ENCODE measurements at places on chromosomes 2 and 18. TPM values are rescaled to one million over a fixed set of nuclear protein-coding genes. Genes with fewer than 3 reads are reported as not detected.

- DNase-seq, result peak; percentile 50
Observed at GRCh38 chr2:129896226-129897100, 83.0 kb upstream of the RAB6C start.

GRCh38 chr2:67686254-67686653 lies 289.1 kb downstream of the ETAA1 start:
- no peak for DNase-seq

DNA sequence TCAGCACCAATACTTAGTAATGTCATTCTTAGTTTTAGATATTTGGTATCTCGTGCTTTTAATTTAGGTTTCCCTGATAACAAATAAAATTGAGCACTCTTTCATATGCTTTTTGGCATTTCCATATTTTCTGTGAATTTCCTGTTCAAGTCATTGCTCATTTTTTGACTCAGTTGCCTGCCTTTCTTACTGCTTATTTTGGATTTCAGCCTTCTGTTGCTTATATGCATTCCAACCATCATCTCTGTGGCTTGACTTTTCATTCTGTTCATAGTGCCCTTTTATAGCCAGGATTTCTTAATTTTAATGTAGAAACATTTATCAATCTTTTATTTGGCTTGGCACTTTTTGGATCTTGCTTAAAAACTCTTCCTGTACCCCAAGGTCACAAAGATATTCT lies 14.5 kb upstream of the KIF3C start:
- no peak for DNase-seq

DNA sequence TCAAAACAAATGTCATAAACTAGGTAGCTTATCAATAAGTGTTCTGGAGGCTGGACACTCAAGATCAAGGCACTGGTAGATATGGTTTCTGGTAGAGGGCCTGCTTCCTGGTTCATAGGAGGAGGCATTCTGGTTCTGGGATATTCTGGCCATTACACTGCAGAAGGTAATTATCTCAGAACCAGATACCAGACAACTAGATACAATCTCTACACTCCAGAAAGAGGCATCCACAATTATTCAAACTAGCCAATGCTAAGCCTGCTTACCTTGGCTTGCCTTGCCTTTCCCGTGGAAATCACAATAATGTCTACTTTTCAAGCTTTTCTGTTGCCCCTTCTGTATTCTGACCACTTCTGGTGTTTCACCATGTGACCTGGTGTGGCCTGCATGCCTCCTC lies 785.2 kb upstream of the GYPC start:
- no peak for DNase-seq

DNA sequence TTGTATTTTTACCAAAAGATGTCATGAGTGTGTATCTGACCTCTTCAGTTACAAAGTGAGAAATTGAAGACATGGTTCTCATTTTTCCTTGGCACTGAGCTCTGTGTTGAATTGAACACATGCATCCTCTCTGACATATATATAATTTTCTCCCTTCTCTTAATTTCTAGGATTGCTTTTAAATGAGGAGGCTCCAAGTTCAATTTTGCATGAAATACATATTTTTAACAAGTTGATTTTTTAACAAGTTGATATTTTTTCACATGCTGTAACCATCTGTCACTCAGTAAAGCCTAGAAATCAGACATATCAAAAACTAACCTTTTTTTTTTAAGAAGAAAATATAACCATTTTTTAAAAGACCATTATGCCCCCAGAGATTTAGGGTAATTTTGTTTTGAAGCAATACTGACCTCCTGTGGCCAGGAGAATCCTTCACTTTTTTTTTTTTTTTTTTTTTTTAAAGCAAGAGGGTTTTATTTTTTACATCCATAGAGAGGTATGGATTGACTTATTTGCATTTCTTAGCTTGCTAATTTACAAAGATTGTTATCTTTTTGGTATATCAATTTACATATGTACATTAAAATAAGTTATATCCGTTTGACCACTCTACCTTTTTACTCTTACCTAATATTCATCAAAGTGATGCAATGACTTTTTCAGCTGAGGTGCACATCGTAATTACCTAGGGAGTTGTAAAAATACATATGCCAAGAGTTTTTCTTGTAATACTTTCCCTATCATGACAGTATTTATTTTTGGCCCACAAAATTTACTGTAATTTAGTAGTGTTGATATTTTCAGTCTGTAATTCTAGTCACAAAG lies 161.8 kb downstream of the SOCS6 start:
- no peak for DNase-seq

GRCh38 chr18:9987931-9988330 lies 74.1 kb downstream of the VAPA start:
- DNase-seq, result no peak

NGEF gene
- total RNA-seq, result 20.7 TPM

ANKRD39 gene
- total RNA-seq, result 16.6 TPM

GRCh38 chr2:25419678-25420242 lies 78.0 kb upstream of the DNMT3A start:
- DNase-seq, result no peak

GRCh38 chr2:204104811-204105210 lies 168.2 kb downstream of the ICOS start:
- DNase-seq, result no peak

DNA sequence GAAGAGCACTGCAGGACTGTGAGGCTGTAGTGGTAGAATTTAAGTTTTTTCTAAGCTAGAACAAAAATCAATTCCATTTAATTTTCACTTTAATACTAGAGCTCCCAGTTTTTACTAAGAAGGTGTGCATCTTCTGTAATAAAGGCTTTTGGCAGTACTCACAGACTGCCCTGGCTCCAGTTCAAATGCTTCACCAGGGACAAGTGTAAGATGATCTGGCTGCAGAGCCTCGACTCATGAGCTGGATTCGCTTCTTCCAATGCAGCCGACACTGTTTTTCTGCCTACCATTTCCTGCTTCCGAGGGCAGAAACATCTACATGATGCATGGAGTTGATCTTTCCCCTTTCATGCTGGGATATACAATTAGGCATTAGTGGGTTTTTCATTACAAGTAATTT lies 87.0 kb downstream of the FARSB start:
- DNase-seq, result no peak

DNA sequence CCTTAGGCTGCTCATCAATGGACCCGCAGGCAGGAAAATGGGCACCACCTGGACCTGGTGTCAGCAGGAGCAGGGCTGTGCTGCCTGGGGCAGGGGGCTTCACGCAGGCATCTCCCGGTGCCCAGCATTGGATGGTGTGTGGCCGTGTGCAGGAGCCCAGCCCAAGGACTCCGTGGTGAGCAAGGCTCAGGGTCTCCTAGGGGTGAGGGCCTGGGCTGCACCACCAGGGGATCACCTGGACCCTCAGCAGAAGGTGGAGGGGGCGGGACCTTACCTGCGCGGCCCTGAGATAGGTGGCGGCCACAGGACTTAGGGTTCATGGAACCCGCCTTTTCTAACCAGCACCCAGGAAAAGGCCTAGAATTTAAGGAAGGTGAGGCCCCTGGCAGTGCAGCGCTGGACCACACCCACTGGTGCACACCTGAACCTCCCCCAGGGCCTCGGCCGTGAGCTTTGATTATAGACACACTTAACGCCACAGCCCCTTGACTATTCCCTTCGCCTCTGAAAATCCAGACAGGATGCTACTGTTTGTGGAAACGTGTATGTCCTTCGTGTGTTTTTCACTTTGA lies 89.0 kb downstream of the TMEM18 start:
- no peak for DNase-seq

GRCh38 chr18:32956591-32957315 lies 183.9 kb upstream of the KLHL14 start:
- DNase-seq, result no peak

GRCh38 chr2:43349904-43350303 lies 123.5 kb upstream of the ZFP36L2 start:
- DNase-seq, result no peak

GRCh38 chr2:54964271-54964670 lies 86.0 kb downstream of the RTN4 start:
- no peak for DNase-seq

GRCh38 chr2:221848286-221848685 lies 276.2 kb upstream of the EPHA4 start:
- DNase-seq, result no peak

GRCh38 chr2:174247474-174248186 lies 702 bp downstream of the OLA1 start:
- no peak for DNase-seq

CPS1 gene
- 33.2 TPM for total RNA-seq

FASTKD1 gene
- 38.8 TPM for total RNA-seq

DNA sequence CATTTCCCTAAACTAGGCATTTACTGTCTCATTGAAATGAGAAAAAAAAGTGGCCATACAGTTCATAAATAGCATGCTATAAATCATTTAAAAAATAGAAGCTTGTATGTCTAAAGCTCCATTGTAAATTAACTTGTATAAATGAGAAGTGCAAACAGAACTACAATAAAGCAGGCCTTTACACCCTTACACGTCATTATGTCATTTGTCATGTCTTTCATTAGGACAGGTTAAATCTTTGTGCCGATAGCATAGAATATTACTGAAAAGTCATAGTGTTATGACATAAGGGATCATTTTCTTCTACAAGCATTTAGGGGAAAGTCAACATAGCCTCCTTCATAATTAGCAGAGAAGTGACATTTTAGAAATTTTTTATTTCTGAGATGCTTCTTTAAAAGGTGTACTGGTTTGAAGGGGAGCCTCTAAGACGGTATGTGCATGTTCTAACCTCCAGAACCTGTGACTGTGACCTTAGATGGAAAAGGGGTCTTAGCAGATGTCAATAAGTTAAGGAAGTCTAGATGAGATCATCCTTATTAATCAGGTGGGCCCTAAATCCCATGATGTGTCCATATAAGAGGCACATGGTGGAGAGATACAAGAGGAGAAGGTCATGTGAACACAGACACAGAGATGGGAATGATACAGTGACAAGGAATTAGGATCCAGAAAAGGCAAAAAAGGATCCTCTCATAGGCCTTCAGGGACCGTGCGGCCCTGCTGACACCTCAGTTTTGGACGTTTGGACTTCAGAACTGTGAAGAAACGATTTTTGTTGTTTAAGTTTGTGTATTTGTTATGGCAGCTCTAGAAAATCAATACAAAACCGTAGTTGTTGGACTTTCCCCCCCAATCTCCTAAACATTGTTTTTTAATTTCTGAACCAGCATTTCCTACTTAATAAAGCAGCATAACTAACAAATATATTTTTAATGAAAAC lies 863.7 kb downstream of the MBD2 start:
- DNase-seq, result no peak

- no peak for DNase-seq
Observed at GRCh38 chr18:26317398-26317797, 91.2 kb downstream of the TAF4B start.
